Effector memory CD4-positive, alpha-beta T cell (primary cell): ENCODE measurements at places on chromosomes 3 and 15.

- no peaks in the 10 kb centered on the region for H3K36me3 ChIP-seq
- DNase-seq: no peak
- no peak overlapping the region for H3K4me3 ChIP-seq
- H3K27me3 ChIP-seq: no peaks in the 10 kb centered on the region
- H3K27ac ChIP-seq: no peak overlapping the region
- H3K4me1 ChIP-seq: peaks cover 6% of the 10 kb centered on the region
Measured at GRCh38 chr3:197595470-197596185, 39.9 kb upstream of the BDH1 start.

GRCh38 chr15:23506762-23507161, 58.7 kb upstream of the MKRN3 start:
- no peak overlapping the region for H3K4me3 ChIP-seq
- H3K36me3 ChIP-seq: no peaks in the 10 kb centered on the region
- H3K27me3 ChIP-seq: no peaks in the 10 kb centered on the region
- no peak for DNase-seq
- H3K4me1 ChIP-seq: no peaks in the 10 kb centered on the region
- no peak overlapping the region for H3K27ac ChIP-seq

- H3K36me3 ChIP-seq: no peaks in the 10 kb centered on the region
- H3K4me3 ChIP-seq: no peak overlapping the region
- H3K4me1 ChIP-seq: no peaks in the 10 kb centered on the region
- no peaks in the 10 kb centered on the region for H3K27me3 ChIP-seq
- DNase-seq: no peak
Measured at GRCh38 chr3:112379020-112379690, 46.2 kb downstream of the CD200 start.

GRCh38 chr3:31804251-31805051, 176.6 kb downstream of the OSBPL10 start:
- H3K4me1 ChIP-seq: no peaks in the 10 kb centered on the region
- no peak overlapping the region for H3K27ac ChIP-seq
- H3K36me3 ChIP-seq: no peaks in the 10 kb centered on the region

DNA sequence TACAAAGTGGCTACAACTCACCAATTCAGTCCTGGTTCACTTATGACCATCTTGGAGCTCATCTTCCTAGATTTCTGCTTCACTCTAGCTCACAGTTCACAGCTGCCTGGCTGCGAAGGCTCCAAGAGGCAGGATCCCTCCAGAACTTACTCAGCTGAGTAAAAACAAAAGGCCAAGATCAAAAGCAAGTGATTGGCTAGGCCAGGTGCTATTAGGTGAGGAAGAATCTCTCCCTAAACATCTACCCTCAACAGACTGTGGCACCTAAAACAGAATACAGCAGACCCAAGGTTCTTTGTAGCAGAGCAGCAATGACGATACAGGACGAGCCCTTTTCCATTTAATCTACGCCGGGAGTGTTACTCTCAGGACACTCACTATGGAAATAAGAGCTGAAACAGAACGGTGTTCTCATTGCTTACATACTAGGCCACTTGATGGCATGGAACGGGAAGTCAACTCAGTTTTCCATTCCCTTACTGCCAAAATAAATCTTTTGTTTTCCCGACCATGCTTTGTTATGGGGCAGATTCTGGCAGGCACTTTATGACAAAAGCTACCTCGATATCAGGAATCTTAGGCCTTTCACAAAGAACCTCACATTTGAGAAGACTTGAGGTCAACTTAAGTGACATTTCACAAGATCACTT, 901 bp downstream of the ICE2 start:
- peak overlapping the region; percentile 86 for H3K4me3 ChIP-seq
- H3K36me3 ChIP-seq: peaks cover 17% of the 10 kb centered on the region
- peak overlapping the region; percentile 86 for H3K27ac ChIP-seq
- DNase-seq: no peak
- no peaks in the 10 kb centered on the region for H3K27me3 ChIP-seq
- H3K4me1 ChIP-seq: peaks cover 23% of the 10 kb centered on the region

DNA sequence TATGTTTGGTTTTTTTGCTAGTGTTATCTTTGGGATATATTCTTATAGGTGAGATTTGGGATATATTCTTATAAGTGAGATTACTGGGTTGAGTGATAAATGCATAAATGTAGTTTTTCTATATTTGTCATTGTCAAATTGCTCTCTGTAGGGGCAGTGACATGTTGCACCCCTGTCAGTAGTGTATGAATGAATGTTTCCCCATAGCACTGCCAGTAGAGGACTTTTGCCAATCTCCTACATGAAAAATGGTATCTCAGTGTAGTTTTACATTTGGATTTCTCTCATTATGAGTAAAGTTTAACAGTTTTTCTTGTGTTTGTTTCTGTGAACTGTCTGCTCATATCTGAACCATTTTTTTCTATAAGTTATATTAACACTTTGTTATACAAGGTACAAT, 13.6 kb downstream of the U2SURP start:
- peaks cover 38% of the 10 kb centered on the region for H3K36me3 ChIP-seq
- DNase-seq: no peak
- no peaks in the 10 kb centered on the region for H3K27me3 ChIP-seq
- no peak overlapping the region for H3K27ac ChIP-seq
- H3K4me3 ChIP-seq: no peak overlapping the region

GRCh38 chr15:36897834-36898233, 202.5 kb downstream of the MEIS2 start:
- no peak overlapping the region for H3K4me3 ChIP-seq
- no peaks in the 10 kb centered on the region for H3K4me1 ChIP-seq
- H3K27ac ChIP-seq: no peak overlapping the region
- H3K27me3 ChIP-seq: no peaks in the 10 kb centered on the region
- no peaks in the 10 kb centered on the region for H3K36me3 ChIP-seq

DNA sequence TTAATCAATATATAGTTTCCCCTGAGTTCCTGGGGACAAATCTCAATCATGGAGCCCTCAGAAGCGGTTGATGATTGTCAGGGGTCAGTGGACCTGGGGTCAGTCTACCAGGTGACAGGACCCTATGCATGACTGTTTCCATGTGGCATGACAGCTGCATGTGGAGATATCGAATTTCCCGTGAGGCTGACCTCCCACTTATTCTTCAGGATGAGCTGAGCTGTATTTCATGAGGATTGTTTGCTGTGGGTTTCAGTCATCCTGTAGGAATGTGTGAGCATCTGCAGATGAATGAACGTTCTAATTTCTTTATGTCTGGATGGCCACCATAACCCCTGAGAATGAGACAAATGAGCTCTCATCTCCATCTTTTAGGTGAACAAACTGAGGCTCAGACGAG, 93.0 kb upstream of the HES1 start:
- H3K4me3 ChIP-seq: no peak overlapping the region
- no peak for DNase-seq
- no peaks in the 10 kb centered on the region for H3K4me1 ChIP-seq
- H3K36me3 ChIP-seq: no peaks in the 10 kb centered on the region

DNA sequence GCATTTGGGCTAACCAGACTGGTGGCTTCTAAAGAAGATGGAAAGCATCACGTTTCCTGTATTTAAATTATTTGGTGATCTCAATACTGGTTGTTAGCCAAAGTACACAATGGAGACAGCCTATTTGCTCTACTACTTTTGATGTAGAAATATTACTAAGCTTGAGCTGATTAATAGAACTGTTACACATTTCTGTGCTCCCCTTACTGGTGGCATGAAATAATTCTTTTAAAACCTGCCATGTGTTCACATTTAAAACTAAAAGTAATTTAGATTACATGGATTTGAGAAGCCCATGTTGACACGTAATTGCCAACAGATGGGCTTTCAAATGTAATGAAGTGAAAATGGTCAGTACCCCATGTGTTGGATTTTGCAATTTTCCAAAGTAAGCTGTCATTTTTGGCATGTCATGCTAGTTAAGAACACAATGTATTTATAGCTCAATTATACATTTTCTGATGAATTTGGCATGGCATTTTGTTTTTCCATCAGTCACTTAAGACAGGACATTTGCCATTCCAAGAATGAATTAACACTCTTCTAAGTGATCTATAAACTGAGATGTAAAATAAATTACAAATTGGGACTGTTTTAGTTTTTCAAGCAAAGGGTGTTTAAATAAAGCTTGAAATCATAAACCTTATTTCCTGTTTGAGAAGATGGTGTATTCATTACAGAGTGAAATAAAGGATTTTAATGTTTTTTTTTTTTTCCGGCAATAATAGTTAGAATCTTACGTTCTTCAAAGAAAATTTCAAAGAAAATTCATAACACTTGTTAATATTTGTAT, 10.8 kb upstream of the RARRES1 start:
- H3K27ac ChIP-seq: no peak overlapping the region
- H3K36me3 ChIP-seq: no peaks in the 10 kb centered on the region
- DNase-seq: no peak
- H3K27me3 ChIP-seq: no peaks in the 10 kb centered on the region
- no peak overlapping the region for H3K4me3 ChIP-seq

DNA sequence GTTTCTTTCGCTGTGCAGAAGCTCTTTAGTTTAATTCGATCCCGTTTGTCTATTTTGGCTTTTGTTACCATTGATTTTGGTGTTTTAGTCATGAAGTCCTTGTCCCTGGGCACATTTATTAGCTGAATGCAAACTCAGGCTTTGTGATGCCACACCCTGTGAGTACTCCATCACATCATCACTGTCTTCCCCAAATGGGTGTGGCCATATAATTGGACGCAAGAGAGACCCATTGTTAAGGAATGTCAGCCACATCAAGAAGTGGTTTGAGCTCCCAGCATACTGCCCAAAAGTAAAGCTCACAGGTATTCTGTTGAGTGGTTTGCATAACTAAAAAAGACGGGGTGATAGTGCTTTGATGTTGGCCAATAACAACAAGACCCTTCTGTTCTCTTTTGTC, 245.7 kb downstream of the SV2B start:
- H3K27me3 ChIP-seq: no peaks in the 10 kb centered on the region
- no peak overlapping the region for H3K27ac ChIP-seq
- H3K4me1 ChIP-seq: peaks cover 4% of the 10 kb centered on the region
- no peak overlapping the region for H3K4me3 ChIP-seq

DNA sequence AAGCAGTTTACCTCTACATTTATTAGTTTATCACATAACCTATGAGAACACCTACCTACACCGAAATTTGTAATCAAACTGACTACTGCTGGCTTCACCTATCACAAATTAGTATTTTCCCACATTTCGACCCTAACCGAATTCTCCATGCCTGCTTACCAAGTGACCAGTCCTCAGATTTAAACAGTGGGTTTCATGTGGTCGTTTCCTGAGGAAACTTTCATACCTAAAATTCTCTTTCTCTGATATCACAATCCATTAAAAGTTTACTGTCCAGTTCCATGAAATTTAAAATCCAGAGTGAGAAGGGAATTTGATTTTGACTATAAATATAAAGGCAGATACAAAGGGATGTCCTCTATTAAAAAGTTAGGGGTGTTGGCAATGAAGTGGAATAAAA, 1.9 kb downstream of the PLOD2 start:
- no peak overlapping the region for H3K4me3 ChIP-seq
- H3K4me1 ChIP-seq: no peaks in the 10 kb centered on the region
- peaks cover 4% of the 10 kb centered on the region for H3K27me3 ChIP-seq
- no peaks in the 10 kb centered on the region for H3K36me3 ChIP-seq
- no peak overlapping the region for H3K27ac ChIP-seq

DNA sequence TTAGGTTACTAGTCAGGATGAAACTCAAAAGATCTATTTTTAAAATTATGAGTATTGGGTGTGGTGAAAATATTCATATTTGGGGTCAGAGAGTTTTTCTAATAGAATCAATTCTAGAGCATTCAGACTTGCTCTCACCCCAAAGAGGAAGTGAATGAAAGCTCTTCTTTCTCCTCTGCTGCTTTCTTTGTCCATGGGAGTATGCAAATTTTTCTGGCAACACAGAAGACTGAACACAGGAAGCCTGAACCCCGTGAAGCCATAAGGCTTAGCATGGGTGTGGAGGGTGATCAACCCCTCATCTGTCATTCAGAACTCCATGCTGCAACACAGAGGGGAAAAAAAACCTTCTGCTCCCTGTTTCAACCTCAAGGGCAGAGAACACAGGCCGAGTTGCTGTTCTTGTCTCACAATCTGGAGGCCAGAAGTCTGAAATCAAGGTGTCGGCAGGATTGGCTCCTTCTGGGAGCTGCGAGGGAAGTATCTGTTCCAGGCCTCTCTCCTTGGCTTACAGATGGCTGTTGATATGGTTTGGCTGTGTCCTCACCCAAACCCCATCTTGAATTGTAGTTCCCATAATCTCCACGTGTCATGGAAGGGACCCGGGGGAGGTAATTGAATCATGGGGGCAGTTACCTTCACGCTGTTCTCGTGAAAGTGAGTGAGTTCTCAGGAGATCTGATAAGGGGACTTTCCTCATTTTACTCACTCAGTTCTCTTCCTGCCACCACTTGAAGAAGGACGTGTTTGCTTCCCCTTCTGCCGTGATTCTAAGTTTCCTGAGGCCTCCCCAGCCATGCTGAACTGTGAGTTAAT, 33.7 kb upstream of the CD47 start:
- peak; percentile 56 for DNase-seq
- peak overlapping the region; percentile 95 for H3K27ac ChIP-seq
- H3K27me3 ChIP-seq: no peaks in the 10 kb centered on the region
- H3K4me1 ChIP-seq: peaks cover 50% of the 10 kb centered on the region
- H3K4me3 ChIP-seq: peak overlapping the region; percentile 44

GRCh38 chr15:79523266-79523665, 91.1 kb downstream of the MINAR1 start:
- no peak overlapping the region for H3K27ac ChIP-seq
- H3K4me1 ChIP-seq: no peaks in the 10 kb centered on the region
- H3K4me3 ChIP-seq: no peak overlapping the region
- H3K36me3 ChIP-seq: no peaks in the 10 kb centered on the region
- no peak for DNase-seq

GRCh38 chr3:25094932-25095685, 333.0 kb upstream of the RARB start:
- H3K4me1 ChIP-seq: no peaks in the 10 kb centered on the region
- no peak for DNase-seq
- no peaks in the 10 kb centered on the region for H3K27me3 ChIP-seq
- no peak overlapping the region for H3K27ac ChIP-seq
- H3K4me3 ChIP-seq: no peak overlapping the region
- no peaks in the 10 kb centered on the region for H3K36me3 ChIP-seq

- no peak overlapping the region for H3K4me3 ChIP-seq
- H3K36me3 ChIP-seq: no peaks in the 10 kb centered on the region
- no peaks in the 10 kb centered on the region for H3K4me1 ChIP-seq
- H3K27ac ChIP-seq: no peak overlapping the region
Measured at GRCh38 chr3:11618904-11619303, 24.8 kb downstream of the VGLL4 start.

DNA sequence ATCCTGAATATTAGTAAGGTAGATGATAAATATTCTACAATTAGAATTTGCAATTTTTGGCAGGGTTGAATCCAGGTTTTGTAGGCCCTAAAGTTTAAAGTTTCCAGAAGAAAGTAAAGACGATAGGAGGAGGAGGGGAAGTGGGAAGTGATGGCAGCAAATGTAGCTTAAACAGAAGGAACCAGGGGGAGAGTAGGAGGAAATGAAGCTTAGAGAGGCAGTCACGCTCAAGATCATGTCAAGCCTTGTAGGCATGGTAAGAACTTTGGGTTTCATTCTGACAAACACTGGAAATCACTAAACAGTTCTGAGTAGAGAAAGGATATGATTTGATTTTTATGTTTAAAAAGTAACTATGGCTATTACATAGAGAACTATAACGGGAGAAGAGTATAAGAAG, 63.9 kb downstream of the NR2E3 start:
- no peak for DNase-seq
- no peak overlapping the region for H3K4me3 ChIP-seq
- no peaks in the 10 kb centered on the region for H3K4me1 ChIP-seq
- H3K36me3 ChIP-seq: peaks cover 12% of the 10 kb centered on the region
- H3K27ac ChIP-seq: no peak overlapping the region
